MV-4-11 (cell line): ENCODE measurements at places on chromosomes 5 and 9.
A peak's percentile ranks its signal among the peaks of the same experiment; 100 is the strongest.

GRCh38 chr5:45437752-45438151 lies 258.4 kb downstream of the HCN1 start:
- no peak for DNase-seq

DNA sequence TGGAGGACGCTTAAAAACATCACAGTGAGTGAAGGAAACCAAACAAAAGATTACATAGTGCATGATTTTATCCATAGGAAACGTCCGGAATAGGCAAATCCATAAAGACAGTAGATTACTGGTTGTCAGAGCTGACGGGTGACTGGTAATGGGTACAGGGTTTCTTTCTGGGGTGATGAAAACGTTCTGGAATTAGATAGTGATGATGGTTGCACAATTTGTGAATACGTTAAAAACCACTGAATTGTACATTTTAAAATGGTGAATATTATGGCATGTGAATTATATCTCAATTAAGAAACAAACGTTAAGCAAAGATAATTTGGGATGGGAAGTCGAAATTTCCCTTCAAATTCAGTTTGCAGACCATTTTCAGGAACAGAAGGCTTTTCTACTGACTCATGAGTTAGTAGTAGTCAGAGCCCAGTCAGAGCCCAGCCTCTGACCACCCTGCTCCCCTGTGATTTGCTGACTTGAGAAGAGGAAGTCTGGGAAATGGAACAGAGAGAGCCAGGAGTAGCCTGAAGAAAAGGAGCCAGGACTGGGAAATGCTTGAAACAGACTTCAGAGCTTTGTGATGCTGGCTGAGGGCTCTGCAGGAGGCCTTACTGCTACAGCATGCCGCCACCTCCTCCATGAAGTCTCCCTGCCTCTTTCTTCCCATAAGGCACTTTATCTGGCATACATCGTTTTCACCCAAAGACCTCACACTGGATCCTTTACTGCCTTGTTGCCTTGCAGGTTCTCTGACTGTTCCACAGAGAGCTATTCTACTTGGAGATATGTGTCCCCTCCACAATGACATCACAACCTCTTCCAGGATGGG lies 46.4 kb upstream of the CTNNA1 start:
- DNase-seq: peak; percentile 72

- no peak for DNase-seq
These were observed 9.1 kb downstream of the FAT2 start for GRCh38 chr5:151581812-151582583.

- no peak for DNase-seq
These were observed 80.4 kb downstream of the HMCN2 start for GRCh38 chr9:130345897-130346385.
